ENCODE measurements at places on chromosomes 7 and 10.
A peak's percentile ranks its signal among the peaks of the same experiment; 100 is the strongest.

DNA sequence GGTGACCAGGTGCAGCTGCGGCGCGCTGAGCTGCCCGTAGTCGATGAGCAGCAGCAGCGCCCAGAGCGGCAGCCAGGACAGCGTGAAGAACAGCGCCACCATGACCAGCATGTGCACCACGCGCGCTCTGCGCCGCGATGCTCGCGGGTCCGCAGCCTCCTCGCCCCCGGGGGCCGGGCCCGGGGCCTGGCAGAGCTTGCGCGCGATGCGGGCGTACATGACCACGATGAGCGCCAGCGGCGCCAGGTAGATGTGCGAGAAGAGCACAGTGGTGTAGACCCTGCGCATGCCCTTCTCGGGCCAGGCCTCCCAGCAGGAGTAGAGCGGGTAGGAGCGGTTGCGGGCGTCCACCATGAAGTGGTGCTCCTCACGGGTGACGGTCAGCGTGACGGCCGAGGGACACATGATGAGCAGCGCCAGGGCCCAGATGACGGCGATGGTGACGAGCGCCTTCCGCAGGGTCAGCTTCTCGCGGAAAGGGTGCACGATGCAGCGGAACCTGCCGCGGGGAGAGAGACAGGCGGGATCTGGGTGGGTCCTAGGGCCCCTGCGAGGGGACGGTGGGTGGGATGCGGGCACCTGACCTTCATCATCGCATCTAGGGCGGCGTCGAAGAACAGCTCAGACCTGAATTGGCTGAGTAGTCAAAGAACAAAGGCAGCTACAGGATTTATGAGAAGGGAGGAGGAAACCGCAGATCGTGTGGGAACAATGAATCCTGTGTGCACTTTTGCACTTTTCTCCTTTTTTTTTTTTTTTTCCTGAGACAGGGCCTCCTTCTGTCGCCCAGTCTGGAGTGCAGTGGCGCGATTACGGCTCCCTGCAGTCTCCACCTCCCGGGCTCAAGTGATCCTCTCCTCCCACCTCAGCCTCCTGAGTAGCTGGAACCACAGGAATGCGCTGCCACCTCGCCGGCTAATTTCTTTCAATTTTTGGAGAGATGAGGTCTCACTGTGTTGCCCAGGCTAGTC, 22.4 kb upstream of the PPA1 start:
- DNase-seq: no peak

DNA sequence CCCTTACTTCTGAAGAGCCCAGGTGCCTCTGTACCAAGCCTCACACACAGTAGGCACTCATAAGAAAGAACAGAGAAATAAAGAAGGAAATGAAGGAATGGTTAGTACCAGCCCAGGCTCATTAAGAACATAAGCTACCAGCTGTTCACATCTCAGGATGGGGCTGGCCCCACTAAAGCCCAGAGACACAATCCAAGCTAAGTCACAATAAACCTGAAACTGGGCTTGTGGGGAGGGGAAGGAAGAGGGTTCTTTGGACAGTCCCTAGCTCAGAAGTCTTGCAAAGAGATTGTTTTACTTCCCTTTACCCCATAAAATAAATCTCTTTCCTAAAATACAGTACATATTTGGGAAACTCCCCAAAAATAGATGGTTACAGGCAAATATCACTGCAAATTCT, 24.3 kb downstream of the FBXW4 start:
- peak; percentile 21 for DNase-seq

DNA sequence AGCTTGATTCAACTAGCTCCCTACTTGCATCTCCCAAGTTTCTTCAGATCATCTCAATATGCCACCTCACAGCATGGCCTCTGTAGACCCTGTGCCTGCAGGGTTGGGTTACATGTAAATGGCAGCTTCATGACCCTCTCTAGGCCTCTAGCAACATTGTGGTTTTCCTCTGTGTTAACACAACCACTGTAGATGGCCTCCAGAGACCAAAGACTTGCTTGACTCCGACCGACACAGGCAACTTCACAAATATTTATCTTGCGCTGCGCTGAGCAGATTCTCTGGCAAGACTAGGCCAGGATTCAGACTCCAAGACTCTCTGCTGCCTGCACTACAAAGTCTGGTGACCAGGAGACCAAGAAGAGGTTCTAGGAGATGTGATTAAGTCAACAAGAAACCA, 75.9 kb downstream of the CNOT4 start:
- no peak for DNase-seq

GRCh38 chr7:48144291-48144768, 26.9 kb upstream of the ABCA13 start:
- no peak for DNase-seq

DNA sequence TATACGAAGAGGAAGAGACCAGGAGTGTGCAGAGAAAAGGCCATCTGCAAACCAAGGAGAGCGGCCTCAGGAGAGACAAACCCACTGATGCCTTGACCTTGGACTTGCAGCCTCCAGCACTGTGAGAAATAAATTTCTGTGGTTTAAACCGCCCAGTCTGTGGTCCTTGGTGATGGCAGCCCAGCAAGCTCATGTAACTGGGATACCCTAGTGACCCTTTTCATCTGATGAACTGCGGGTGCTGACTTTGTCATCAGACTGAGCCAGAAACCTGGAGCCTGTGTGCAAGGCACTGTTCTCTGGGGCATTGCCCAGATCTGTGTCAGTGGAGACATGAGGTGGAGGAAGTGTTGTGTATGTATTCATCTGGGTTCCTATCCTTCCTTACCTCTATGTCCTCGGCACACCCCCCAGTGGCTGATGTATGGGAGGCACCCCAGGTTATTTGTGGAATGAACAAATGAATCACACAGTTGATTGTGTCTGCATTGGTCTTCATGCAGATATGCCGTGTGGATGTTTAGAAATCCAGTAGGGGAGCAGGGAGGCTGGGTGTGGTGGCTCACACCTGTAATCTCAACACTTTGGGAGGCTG, 64.5 kb upstream of the BTBD16 start:
- no peak for DNase-seq

- no peak for DNase-seq
Observed at GRCh38 chr7:20151708-20152456, 65.3 kb downstream of the MACC1 start.

GRCh38 chr7:130394421-130395195, 14.3 kb downstream of the CPA1 start:
- peak; percentile 26 for DNase-seq

- no peak for DNase-seq
Observed at GRCh38 chr7:135100856-135101255, 47.0 kb upstream of the TMEM140 start.

- no peak for DNase-seq
Observed at GRCh38 chr10:93293999-93294398, 188.1 kb downstream of the MYOF start.

- no peak for DNase-seq
Observed at GRCh38 chr10:35487336-35488034, 117.7 kb upstream of the GJD4 start.

GRCh38 chr10:115774721-115775120, 498.3 kb downstream of the GFRA1 start:
- no peak for DNase-seq

DNA sequence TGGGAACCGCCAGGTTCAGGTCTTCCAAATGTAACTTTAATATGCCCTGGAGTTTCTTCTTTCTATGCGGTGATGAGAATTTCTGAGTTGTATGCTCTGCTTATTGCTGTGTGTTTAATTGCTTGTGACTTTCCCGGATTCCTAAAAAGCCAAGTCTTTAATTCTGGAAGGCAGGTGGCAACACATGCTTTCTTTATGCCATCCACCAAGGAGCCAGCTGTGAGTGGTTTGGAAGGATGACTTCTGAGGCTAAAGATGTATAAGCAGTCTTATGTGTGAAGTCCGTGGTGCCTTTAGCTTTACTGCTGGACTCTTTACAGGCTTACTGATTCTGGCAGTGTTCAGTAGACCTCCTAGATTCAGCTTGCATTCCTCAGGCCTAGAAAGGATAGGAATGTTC, 3.1 kb downstream of the SDK1 start:
- DNase-seq: no peak

- DNase-seq: no peak
Observed at GRCh38 chr7:5005066-5005465, 40.6 kb upstream of the RBAK start.

DNA sequence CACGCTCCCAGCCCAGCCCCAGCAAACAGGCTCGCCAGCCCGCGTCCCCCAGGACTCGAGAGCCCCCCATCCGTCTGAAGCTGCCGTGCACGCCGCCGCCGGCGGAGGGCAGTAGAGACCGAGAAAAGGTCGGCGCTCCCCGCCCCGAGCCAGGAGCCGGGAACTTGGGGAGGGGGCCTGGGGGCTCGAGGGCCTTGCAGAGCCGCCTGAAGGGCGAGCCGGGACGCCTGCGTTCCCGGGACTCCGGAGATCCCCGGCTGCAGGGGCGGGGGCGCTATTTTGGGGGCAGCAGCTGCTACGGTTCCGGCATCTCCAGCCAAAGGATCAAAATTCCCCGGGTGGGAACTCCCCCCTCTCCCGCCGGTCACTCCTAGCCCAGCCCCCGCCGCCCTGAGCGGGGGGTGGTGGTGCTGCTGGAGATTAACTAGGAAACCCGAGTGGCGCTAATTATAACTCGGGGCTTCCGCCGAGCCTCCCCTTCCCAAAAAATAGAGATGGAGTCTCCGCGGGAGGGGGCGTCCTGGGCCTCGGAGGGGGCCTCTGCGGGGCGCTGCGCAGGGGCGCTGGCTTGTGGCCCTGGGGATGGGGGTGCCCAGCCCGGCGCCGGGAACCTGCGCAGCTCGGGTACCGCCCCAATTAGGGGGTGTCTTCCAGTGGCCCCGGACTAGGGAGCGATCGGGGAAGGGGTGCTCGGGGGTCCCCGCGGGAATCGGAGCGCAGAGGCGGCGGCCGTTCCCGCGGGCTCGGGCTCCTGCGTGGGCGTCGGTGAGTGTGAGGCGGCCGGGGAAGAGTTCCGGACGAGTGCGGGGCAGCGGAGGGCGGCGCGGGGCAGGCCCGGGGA, 608 bp downstream of the ACHE start:
- DNase-seq: peak; percentile 59

GRCh38 chr10:102599565-102600327, 44.5 kb upstream of the TRIM8 start:
- DNase-seq: no peak

DNA sequence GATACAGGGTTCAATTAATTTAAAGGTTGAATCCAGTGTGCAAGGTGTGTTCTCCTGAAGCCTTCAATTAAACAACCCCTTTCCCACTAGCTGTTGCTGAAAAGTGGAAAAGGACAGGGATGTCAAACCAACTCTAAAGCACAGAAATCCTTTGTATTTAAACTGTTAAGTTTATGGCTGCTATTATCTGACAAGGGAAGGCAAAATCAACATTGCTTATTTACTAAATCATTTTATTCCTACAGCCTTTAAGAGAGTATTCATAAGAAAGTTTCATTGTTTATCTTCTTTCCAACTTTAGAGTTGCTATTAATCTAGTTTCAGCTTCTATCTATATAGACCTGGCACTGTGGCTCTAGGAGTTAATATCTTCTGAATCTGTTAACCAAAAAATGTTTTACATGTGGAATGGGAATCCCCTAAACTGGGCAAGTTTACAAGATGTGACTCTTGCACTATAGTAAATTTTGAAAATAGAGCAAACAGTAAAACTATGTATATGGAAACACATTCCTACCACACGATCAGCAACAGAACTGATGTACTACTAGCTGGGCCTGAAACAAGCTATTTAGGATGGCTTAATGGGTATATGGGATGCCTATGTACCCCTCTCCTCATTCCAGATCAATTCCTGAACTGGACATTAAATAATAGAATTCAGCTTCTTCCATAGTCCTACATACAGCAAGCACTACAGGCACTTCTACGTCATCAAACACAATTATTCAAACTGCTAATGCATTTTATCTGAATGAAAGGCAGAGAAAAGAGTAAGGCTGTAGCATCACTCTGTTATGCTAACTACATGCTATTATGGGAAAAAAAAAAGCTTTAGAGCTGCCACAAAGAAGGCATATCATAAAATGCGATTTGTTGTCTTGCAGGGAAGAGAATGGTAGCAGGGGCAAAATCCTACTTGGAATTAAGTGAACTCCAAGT, 52.8 kb downstream of the CDK6 start:
- no peak for DNase-seq

- DNase-seq: no peak
Observed at GRCh38 chr7:152451356-152451755, 15.6 kb upstream of the KMT2C start.

- no peak for DNase-seq
Observed at GRCh38 chr7:107027208-107027607, 17.3 kb upstream of the PRKAR2B start.

- DNase-seq: no peak
Observed at GRCh38 chr7:90320418-90320800, 695 bp downstream of the FAM237B start.

DNA sequence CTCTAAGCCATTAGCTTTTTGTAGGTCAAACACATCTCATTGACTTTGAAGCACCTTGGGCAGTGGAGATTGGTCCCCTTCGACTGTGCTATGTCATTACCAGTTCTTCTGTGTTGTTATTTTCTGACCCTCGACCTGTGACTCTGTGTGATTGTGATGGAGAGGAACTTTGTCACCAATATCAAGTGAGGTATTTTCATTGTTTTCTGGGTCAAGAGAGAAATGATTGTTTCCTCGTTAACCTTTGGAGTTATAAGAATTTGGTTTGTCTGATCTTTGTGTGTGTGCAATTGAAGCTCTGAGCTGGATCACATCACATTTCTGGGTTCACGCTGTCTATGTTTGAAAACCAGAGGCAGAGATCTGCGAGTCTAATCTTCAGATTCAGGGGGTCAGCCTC, 432.2 kb upstream of the KLF6 start:
- no peak for DNase-seq

DNA sequence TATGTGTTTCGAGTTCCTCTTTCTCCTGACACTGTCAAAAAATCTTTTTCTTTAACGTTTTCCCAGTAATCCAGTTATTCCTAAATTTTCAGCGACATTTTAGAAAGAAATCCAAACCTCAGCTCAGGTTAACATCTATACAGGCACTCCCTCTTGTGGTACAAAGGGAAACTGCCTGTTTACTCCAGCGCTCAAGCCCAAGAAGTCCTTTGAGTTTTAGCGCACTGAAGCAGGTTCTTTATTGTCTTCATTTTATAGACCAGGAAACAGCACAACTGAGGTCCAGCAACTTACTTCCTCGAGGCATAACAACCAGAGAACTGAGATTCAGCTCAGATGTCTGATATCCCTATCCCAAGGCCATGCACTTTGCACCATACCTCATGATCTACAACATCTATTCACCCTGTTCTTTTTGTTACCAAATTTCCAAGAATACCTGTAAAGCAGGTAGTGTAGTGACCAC, 287.2 kb upstream of the MKLN1 start:
- DNase-seq: peak; percentile 76

DNA sequence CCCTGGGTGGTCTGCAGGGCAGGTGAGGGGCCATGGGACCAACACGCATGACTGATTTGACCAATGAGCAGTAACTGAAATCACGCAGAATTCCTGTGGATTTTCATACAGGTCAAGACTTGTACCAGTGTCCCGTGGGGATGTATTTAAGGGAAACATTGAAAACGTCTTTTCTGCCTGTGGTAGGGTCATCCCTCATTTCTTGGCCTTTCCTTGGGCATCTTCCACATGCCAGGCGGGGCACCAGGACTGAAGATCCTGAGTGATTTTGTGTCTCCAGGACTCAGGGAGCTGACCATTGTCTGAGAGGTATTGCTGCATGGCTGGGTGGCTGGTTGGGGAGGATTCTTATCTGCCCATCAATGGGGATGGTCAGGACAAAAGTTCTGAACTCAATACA, 289.0 kb downstream of the GLRX3 start:
- no peak for DNase-seq

- no peak for DNase-seq
Observed at GRCh38 chr7:148266795-148267194, 323.8 kb upstream of the C7orf33 start.
